ENCODE measurements at places on chromosomes 1 and 21.
A peak's percentile ranks its signal among the peaks of the same experiment; 100 is the strongest.

DNA sequence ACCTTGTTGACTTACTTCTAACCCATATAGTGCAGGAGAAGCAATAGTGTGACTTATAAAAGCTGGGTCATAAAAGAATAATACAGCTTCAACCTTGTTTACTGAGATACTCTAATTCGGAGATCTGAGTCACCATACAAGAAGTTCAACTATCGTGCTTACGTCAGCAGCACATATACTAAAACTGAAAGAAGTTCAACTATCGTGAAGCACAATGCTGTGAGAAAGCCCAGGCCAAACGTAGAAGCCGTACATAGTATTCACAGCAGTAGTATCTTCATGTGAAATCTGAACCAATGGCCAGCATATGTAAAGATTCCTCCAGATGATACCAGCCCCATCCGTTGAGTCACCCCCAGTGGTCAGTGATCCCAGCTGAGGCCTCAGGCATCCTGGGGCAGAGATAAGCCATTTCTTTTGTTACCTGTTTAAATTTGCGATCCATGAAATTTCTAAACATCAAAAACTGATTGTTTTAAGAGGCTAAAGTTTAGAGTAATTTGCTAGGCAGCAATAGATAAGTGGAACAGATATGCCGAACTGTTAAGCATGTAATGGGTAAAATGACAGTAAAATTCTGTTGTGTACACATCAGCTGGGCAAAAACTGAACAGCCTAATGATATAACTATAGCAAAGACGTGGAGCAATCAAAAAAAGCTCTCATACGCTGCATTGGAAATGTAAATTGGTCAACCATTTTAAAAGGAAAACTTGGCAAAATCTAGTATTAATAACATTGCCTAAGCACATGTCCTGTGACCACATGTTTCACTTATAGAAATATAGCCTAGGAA, 53.9 kb upstream of the SAMD13 start:
- DNase-seq: no peak

- no peak for DNase-seq
Measured at GRCh38 chr1:16114527-16115467, 41.1 kb downstream of the EPHA2 start.

DNA sequence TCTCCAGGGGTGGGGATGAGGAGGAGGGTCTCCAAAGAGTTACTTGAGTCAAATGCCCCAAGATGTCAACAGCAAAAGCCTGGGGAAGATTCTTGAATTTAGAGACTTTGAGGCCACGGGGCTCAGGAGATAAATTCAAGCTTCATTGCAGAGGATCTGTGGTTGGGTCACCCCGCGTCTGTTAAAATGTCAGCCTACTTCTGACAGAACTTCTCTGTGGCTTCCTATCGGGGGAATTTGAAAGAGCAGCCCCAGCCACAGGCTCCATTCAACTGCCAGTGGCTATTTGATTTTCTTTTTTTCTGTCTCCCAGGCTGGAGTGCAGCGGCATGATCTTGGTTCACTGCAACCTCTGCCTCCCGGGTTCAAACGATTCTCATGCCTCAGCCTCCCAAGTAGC, 62.5 kb upstream of the EFHD2 start:
- no peak for DNase-seq

DNA sequence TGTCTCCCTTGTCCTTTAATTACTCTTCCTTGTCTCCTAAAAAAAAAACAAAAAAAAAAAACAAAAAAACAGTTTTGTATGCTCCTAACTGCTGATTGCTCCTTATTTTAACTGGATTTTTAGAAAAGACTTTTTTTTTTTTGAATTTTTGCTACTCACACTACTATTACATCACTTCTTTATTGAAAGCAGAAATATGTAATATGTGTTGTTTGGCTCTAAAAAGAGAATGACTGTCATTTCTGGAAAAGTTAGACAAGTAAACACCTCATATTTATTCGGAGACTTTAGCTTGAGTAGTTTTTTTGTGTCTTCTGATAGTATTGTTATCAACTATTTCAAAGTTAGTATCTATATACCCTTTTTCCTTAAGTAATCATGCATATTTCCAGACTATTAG, 855.0 kb downstream of the USP25 start:
- DNase-seq: no peak

- no peak for DNase-seq
Measured at GRCh38 chr1:231931846-231932454, 305.4 kb downstream of the DISC1 start.

DNA sequence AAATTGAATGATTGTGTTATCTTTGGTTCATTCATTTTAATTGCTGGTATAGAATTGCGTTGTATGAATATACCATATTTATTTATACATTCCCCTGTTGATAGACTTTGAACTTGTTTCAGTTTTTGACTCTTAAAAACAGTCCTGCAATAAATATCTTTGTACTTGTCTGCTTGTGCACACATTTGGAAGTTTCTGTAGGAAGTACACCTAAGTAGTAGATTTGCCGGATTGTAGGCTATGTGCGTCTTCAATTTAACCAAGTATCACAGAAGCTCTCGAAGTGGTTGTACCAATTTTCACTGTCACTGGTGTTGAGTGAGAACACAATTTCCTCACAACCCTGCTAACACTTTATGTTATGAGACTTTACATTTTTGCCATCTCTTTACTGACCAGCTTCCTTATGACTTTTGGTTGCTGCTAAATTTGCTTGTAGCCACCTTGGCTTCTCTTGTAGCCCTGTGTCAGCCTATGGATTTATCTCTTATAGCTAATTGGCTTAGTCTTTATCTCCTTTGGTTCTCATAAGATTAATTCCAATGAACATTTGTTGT, 2.2 kb downstream of the TTC3 start:
- no peak for DNase-seq

DNA sequence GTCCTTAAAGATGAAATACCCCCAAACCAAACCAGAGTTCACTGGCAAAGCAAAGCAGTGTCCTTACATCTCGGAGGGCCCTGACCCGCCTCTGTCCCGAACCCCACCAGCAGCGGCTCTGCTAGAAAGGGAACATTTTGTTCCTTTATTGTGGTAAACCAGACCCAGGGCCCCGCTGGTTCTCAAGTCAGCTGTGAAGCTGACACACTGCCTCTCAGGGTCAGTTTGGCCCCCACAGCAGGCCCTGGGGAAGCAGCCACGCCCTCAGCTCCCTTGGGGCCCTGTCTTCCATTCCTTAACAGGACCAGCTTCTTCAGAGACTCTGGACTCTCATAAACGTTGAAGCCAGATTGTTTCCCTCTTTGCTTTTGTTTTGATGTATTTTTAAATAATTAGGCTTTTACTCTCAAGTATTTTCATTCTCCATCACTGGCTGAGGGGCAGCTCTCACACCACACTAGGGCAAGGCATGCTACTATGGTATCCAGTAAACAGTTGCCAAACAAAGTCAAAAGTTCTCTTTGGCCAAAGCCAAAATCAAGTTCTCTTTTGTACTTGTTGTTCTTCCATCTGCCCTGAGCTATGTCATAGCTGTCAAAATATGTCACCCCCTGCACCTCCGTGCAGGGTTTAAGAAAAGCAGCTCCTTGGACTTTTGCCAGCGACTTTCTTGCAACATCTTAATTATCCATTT, 61.1 kb upstream of the ANGPTL1 start:
- DNase-seq: no peak

DNA sequence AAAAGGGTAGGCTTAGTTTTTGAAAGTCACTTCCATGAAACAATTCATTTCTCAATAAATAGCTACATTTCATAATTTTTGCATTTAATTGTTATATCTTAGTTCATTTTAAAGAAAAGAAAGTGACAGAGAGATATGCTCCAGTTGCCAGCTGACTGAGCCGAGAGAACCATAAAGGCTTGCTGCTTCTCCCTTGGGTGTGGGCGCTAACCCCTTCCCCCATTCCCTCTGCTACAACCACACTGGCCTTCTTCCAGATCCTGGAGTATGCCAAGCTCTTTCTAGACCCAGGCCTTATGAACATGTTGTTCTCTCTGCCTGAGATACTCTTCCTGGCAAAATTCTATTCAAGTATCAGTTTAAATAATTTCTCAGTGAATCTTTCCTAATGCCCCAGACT, 12.3 kb downstream of the SORT1 start:
- peak; percentile 29 for DNase-seq

Data from NCI-H2029 treated with DMSO at 0.1 percent for 48 hours (cell line).